ENCODE measurements at places on chromosomes 16 and 17.

GRCh38 chr16:30416624-30417528 lies 9.5 kb downstream of the ZNF771 start:
- no peak for DNase-seq

GRCh38 chr17:19013806-19014627 lies 9.5 kb upstream of the FAM83G start:
- no peak for DNase-seq

DNA sequence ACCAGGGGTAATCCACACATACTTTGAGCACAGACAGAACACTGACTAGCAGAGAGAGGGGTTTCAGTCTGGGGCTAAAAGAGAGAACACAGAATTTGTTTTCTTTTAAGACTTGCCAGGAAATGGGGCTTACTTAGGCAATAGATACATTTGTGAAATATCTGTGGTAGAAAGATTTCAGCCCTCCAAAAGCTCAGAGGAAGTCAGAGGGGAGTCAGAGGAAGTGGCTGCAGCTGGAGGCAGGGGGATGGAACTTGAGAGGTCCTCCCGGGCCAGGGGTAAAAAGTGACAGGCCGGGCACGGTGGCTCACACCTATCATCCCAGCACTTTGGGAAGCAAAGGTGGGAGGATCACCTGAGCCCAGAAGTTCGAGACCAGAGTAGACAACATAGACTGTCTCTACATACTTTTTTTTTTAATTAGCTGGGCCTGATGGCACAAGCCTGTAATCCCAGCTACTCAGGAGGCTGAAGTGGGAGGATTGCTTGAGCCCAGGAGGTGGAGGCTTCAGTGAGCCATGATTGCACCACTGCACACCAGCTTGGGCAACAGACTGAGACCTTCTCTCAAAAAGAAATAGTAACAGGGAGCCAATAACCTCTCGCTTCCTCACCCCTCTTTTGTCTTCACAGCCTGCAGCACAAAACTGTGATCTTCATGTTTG lies 49.9 kb downstream of the NLRC5 start:
- DNase-seq, result peak; percentile 91

GRCh38 chr16:71894921-71895678 lies at the start of gene IST1:
Gene IST1 (plus strand): TSS chr16:71895531. CDS start chr16:71915641, 20,110 bp downstream.
- peak; percentile 99 for DNase-seq

- no peak for DNase-seq
Observed at GRCh38 chr17:6602141-6602540, 38.4 kb downstream of the KIAA0753 start.

DNA sequence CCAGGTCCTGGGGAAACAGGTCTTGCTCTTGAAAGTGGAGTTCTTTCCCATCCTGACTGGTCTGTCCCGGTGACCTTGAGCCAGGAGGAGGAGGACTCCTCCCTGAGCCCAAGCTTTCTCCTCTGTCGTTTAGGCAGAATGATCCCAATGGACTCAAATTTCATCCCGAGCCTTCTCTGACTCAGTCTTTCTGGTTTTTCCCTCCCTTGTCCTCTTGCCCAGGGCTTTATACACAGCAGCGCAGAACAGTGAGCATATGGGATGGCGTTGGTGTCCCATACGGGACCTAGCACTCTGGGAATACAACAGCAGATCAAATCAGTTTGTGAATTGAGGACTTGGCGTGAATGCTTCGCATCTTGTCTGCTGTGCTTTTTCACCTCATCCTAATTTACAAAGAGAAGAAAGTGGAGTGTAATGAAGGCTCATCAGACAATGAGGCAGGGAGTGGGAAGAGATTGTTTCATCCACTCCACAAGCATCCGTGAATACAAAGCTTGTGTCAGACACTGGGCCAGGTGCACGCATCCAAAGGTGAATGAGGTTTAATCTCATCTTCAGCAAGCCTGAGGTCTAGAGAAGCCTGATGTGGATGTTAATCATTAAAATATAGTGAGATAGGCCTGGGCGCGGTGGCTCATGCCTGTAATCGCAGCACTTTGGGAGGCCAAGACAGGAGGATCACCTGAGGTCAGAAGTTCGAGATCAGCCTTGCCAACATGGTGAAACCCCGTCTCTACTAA lies 1.1 kb upstream of the XYLT1 start:
- peak; percentile 70 for DNase-seq

- DNase-seq, result no peak
Observed at GRCh38 chr17:28738680-28739384, 5.0 kb upstream of the TRAF4 start.

DNA sequence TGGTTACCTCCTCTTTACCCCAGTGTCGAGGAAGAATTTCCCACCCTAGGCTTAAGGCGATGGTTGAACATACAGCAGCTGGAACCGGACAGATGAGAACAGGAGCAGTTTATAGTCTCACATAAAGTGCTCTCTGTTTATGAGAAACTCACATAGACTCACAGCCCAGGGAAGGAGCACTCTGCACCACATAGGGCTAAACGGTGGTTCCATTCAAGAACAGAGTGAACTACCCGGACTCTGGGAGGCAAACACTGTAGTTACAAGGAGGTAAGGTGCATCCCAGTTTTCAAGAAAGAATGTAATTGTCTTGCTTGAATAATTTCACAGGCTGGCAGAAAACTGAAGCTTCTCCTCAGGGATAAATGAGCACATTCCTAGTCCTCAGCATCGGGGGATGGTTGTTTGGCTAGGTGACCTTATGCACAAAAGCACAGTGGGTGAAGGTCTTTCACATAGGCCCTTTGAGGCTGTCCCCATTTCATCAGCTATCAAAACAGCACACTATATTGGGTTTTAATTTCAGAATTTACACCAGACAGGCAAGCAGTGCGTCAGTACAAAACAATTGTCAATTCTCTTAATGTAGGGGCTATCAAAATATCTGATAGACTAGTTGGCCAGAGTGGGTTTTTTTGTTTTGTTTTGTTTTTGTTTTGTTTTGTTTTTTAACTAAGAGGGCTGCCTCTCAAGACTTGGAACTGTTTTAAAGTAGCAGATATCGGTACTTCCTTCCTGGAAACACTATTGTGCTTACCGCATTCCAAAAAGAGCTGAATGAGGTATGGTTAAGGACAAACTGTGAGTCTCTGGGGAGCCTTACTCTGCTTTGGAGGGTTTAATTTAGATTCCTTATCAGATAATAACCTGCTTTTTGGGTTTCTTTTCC lies 918.1 kb upstream of the CDH8 start:
- DNase-seq, result no peak

GRCh38 chr17:5362162-5362811 lies 57.2 kb downstream of the NUP88 start:
- no peak for DNase-seq

DNA sequence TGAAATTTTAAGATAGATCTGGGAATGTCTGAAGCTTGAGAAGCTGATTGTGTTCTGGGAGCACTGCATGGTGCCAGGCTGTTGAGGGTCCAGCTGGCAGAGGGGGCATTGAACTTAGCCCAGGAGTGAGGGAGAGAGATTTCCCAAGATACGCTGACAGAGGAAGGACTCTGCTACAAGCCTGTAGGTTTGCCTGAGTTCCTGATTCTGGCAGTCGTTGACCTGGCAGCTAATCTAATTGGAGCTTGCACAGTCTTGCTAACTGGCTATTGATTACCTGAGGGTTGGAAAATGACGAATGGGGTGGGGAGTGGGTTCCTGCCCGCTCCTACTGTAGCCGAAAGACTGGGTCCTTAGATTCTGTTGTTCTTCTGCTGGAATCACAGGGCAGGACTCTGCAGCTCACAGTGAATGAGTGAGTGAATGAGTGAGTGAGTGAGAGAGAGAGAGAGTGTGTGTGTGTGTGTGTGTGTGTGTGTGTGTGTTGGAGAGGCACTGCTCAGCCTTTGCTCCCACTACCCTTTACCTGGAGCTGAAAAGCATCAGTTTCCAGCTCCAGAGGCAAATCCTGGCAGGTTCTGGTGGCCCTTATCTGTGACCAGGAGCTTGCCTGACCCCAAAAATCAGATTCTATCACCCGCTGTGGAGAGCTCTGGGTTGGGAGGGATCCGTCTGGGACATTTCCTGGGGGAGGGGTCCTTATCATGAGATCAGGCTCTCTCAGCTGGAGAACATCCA lies 16.7 kb downstream of the CTRL start:
- no peak for DNase-seq

GRCh38 chr17:2192367-2193057 lies 111.1 kb downstream of the SMG6 start:
- peak; percentile 99 for DNase-seq

- peak; percentile 32 for DNase-seq
Observed at GRCh38 chr16:117379-118365, 20.8 kb downstream of the NPRL3 start.

DNA sequence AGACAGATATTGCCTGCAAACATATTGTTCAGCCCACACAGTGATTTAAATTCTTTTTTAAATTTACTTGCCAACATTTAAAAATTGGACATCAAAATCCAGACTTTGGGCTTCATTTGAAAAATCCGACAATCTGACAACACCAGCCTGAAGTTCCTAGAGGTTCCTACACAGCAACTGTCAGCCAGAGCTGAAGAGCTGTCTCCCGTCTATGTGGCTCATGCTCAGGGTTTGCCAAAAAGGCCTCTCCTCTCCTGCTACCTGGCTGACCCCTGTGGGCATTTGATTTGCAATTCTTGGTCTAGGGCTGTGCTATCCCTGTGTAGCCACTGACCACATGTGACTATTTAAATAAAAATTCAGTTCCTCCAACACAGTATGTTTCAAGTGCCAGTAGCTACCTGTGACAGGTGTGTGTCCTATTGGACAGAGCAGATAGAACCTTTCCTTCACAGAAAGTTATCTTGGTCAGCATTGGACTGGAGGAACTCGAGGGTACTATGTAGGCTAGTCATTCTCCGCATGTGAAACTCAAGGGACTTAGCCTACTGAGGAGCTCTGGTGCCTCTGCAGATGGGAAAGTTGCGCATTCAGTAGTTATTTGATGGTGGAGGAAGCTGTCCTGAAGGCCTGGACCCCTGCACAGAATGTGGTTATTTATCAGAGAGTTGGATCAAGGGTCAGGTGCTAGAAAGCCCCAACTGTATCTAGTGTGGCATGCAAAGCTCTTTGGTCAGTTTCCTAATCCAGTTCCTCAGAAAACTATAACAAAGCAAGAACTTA lies 2.7 kb downstream of the LYRM1 start:
- DNase-seq, result no peak

- no peak for DNase-seq
Observed at GRCh38 chr17:65401561-65401960, 159.9 kb downstream of the AXIN2 start.

- DNase-seq, result no peak
Observed at GRCh38 chr17:31609331-31609730, 217.9 kb downstream of the RAB11FIP4 start.

DNA sequence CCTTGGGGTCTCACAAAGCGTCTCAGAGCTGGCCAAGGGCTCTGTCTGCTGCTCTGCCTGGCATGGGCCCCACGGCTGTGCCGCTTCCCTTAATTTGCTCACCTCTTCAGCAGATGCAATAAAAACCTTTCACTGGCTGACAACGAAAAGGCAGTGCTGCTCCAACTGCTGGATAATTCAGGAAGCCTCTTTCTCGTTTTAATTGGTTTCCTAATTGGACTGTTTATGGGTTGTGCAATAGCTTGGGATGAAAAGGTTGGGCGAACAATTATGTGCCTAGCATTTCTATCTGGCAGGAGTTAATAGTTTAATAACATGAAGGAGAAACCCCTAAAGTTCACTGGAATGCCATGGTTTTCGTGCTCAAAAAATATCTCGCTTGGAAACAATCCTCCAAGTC lies 234.1 kb upstream of the IRX5 start:
- DNase-seq, result no peak

DNA sequence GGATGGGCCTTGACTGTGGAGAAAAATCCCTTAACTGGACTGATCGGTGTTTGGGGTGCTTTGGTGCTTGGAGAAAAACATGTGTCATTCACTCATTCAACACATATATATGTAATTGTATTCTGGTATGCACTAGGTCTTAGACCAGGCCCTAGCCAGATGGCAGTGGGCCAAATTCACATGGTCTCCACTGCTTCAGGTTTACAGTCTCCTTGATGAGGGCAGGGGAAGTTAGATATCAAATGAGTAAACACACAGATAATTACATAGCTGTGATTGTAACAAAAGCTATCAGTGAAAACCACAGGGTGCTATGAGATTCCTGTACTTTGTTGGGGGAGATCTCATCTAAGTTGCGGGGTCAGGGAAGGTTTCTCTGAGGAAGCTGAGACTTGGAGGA lies 78.8 kb downstream of the WWP2 start:
- no peak for DNase-seq

DNA sequence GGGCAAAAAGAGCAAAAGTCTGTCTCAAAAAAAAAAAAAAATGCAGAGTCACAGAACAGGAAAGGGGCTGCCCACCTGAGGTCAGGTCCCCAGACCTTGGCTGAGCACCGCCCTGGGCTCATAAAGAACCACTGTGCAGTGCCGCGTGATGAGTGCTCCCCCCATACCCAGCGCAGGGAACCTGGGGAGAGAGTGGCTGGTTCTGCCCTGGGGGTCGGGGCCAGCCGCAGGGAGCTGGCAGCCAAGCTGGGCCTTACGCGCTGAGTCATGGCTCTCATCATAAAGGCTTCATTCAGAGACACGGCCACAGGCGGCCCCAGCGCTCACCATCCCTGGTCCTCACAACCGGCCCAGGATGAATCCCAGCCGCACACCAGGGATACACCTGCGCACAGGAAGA lies 80.7 kb downstream of the RAB11FIP4 start:
- no peak for DNase-seq

DNA sequence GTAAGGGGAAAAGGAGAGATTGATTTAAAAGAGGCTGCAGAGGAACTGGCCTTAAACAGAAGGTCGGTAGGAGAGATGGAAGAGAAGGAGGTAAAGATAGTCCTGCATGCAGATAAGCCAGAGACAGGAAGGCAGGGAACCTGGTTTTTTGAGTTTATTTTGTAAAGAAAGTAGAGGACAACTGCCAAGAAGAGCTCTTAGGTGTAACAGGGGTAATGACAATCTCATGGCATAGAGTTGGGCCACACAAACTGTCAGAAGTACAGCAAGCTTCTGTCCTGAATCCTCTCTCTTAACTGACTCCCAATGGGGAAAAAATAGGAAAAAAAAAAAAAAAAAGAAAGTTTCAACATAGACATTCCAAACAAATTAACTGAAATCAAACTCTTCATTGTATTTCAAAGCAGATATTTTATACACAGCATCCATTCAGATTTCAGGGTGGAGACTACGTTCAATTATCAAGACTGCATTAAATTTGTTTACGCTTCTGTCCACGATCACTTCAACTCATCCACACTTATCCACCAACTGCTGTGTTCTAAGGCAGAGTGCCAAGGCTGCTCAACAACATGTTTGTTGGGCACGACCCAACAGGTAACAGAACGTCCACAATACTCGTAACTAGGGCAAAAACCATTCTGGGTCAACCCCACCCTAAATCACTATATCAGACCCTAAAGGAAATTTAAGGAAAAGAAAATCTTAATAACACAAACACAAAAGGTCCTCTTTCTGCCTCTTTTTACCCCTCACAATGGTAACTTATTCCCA lies 34.9 kb downstream of the USP31 start:
- DNase-seq, result no peak

GRCh38 chr16:17939723-17940122 lies 396.8 kb downstream of the NPIPA8 start:
- no peak for DNase-seq

DNA sequence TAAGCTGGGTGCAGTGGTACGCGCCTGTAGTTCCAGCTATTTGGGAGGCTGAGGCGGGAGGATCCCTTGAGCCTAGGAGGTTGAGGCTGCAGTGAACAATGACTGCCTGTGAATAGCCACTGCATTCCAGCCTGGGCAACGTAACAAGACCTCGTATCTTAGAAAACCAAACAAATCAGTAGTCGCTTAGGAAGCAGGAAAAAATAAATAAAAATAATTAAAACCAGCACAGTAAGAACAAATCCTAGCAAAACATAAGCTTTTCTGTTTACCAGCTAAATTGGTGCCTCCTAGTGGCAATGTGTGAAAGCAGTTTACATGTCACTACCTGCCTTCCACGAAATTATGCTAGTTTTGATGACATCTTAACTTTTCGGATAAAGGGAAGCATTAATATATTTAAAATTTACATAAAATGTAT lies 1.3 kb downstream of the ARMC5 start:
- DNase-seq, result peak; percentile 52
